Fibroblast of villous mesenchyme (primary cell): ENCODE measurements at places on chromosomes 2 and 18. TPM values are rescaled to one million over a fixed set of nuclear protein-coding genes. Genes with fewer than 3 reads are reported as not detected.
A peak's percentile ranks its signal among the peaks of the same experiment; 100 is the strongest.

GRP gene
- total RNA-seq: 0.32 TPM in 1 of 2 replicates, not detected in the other

RND3 gene
- 635 and 1,266 TPM in 2 replicates for total RNA-seq

DNA sequence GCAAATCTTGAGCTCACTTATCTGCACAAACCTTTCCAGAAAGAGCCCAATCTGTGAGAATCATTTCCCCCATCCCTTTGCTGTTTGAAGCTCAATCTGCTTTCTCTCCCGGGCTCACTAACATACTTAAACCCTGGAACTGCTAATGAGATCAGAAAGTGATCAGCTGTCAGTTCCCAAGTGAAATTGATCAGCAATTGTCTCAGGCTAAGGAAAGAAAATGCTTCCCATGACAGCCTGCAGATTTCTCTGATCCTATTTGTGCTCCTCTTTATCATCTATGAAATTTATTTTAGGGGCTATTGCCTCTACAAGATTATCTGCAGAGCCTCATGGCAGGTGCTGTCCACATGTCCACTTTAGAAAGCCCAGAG is 239.0 kb upstream of the CXCR4 start:
- no peak for DNase-seq

GRCh38 chr18:64854112-64854511 is 705.2 kb upstream of the LINC00305 start:
- DNase-seq: no peak

- DNase-seq: no peak
Measured at GRCh38 chr2:124301915-124302314, 276.8 kb downstream of the CNTNAP5 start.

DNA sequence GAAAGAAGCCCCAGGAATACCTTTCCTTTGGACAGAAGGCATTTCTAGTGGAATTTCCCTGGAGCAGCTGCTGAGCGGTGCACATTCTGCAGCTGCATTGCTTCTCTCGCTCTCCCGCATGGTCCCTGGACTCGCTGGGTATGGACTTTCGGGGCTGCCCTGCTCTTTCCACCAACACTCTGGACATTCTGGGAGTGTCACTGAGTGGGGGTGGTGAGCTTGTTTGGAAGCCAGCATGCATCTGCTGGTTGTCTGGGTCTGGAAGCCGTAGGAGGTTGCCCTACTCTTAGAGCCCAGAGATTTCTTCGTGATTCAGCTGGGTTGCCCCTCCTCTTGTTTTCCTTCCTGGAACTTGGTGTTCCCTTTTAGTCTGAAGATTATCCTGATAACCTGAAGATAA is 52.6 kb downstream of the TWIST2 start:
- peak; percentile 75 for DNase-seq

- no peak for DNase-seq
Measured at GRCh38 chr2:95277246-95277906, 3.1 kb downstream of the PROM2 start.

- no peak for DNase-seq
Measured at GRCh38 chr2:1976728-1977416, 232.6 kb upstream of the PXDN start.

GRCh38 chr2:196318517-196319377 is 147.4 kb upstream of the STK17B start:
- no peak for DNase-seq

GRCh38 chr18:63439334-63439733 is 17.1 kb upstream of the VPS4B start:
- DNase-seq: peak; percentile 75

DNA sequence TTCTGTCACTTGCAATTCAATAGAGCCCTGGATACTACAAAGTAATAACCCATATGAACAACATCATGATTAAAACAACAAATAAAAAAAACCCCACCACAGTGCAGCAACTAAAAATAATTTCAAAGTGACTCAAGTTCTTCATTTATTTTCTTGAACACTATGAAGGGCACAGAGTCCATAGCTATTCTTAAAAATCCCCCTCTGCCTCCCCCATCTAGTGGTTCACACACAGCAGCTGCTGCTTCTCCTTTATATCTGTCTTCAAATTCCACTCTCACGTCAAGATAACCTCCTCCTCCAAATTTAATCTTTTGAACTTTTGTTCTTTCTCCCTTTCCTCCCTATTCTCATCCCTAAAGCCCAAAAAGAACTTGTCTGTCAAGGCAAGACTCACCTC is 591.3 kb downstream of the ZEB2 start:
- no peak for DNase-seq
